ENCODE measurements at places on chromosomes 13 and 19.

- DNase-seq, result no peak
Observed at GRCh38 chr13:19862481-19863313, 752 bp downstream of the ZMYM5 start.

- DNase-seq, result no peak
Observed at GRCh38 chr19:54916822-54917221, 10.9 kb downstream of the NCR1 start.

- no peak for DNase-seq
Observed at GRCh38 chr19:20028611-20029010, 10.7 kb downstream of the ZNF682 start.

DNA sequence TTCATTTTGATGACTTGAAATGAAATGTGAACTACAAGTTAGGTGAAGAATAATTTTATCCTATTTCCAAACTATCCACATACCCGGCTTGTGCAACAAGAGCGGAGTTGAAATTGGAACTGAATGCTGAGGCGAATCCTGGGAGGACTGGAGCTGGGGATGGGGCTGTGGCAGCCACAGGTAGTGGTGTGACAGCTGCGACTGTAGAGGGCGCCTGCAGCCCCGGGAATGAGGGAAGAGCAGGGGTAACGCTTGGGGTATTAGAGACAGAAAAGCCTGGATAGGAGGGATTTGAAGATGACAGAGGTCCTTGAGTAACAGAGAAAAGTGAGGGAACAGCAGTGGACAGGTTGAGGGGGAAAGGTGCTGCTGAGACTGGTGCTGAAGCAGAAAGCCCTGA lies 22.0 kb upstream of the STOML3 start:
- DNase-seq, result no peak

DNA sequence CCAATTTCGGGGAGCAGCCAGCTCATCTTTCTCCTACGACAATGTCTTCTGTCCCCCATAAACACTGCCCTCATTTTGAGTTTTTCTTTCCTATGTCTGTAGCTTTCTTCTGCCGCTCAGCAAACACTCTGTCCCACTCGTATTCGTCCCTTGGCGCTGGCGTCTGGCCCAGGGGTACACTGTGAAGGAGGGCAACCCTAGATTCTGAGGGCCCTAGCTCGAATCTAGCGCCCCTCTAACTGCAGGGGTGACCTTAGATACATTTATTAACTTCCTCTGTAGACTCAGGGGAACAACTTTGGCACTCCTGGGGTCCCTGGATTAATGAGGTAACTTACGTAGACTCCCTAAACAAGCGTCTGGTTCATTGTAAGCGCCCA lies 677 bp upstream of the LRCH1 start:
- no peak for DNase-seq

DNA sequence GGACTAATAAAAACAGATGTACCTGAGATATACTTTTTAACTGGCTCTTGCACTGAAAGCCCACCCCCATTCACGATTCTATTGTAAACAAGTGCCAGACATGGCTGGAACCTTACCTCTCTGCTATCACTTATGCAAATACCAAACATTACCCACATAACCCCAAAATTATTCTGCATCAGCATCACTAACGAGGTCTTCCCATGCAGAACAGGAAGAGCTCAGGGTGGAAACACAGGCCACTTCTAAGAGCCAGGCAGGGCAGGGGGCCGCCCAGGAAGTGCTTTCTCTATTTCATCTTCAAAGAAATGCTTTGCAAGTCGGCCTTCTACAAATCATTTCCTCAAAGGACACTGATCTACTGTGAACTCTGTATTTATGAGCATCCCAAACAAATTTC lies 7.3 kb downstream of the IRS2 start:
- DNase-seq, result peak; percentile 57

- no peak for DNase-seq
Observed at GRCh38 chr13:74533226-74533625, 399.0 kb upstream of the KLF12 start.

DNA sequence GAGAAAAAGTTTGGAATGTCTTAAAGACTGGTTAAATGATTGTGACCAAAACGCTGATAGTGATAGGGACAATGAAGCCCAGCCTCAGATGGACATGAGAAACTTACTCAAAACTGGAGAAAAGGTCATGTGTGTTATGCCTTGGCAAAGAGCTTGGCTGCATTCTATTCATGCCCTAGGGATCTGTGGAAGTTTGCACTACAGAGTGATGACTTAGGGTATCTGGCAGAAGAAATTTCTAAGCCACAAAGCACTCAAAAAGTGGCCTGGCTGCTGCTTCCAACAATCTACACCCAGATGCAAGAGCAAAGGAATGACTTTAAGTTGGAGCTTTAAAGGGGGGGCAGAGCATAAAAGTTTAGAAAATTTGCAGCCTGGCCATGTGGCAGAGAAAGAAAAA lies 521.3 kb downstream of the UQCRFS1 start:
- DNase-seq, result no peak

GRCh38 chr19:5451494-5451893 lies 3.7 kb upstream of the ZNRF4 start:
- no peak for DNase-seq

DNA sequence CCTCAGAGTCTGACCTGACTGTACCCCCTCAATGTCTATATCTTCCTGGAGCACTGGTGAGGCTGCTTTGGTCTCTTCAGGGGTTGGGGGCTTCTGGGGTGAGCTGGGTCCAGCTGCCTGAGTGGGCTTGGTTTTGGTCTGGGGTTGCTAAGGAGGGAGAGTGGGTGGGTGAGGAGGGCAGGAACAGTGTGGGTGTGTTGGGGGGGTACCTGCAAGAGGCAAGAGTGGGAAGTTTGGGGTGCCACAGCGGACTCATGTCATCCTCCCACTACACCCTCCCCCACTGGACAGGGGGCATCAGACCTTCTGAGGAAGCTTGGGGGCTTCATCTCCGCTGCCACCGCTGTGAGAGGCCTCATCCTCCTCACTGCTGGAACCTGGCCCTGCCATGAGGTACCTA lies 13.6 kb downstream of the ZNF575 start:
- no peak for DNase-seq

GRCh38 chr19:29529646-29530539 lies 4.1 kb downstream of the VSTM2B start:
- DNase-seq, result no peak

DNA sequence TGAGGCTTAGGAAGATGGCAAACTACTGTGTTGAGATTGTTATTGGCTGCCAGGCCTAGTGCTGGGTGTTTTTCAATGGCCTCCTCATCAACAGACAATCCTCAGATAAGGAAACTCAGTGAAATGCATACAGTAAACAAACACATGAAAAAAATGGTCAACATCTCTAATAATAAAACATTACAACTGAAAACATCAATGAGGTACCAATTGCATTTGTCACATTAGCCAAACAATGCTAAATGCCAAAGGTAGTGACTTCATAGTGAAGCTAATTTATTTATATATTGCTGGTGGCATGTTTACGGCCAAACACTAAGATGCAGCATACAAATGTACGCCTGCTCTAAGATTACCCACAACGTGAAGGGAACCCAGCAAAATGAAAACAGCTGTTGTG lies 224.0 kb upstream of the UBL3 start:
- no peak for DNase-seq

Data from esophagus muscularis mucosa (tissue), 4 donors.